Activated effector memory CD4-positive, alpha-beta T cell treated with anti-CD3 and anti-CD28 coated beads, Interleukin-2, amount 50 U/mL, for 16 hours (primary cell): ENCODE measurements at places on chromosomes 12 and 14.

DNA sequence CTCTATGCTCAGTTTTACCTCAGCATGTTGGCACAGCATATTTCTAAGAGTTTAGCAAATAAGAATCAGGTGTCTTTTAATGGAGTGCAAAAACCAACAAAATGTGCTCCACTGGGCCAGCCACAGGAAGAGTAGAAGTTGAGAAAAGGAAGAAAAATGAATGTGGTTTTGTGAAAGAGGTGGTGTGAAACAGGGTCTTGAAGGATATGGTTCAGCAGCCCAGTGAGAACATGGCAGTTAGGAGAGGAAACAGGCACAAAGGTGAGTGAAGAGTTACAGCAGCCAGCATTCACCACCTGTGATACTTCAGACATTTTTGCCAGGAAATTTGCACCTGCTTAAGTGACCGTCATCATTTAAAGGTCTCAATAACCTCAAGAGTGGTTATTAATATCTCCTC is 2.4 kb downstream of the STAB2 start:
- no peak for DNase-seq

- no peak for DNase-seq
Observed at GRCh38 chr12:4178424-4179170, 95.0 kb upstream of the CCND2 start.

DNA sequence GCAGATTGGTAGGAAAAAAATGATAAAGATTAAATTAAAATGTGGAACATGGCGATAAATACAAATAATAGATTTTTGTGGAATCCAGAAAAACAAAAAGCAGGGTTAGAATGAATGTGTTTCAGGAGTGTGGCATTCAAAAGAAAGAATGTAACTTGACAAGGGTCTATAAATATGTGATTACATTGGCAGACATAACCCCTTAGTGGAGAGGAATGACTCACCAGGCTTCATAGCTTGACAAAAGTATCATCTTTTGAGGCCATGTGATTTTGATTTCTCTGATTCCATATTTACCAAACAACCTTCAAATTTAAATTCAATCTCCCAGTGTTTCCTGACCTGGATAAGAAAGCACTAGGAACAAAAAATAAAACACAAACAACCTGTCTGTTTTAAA is 24.4 kb upstream of the MGST1 start:
- DNase-seq, result no peak

DNA sequence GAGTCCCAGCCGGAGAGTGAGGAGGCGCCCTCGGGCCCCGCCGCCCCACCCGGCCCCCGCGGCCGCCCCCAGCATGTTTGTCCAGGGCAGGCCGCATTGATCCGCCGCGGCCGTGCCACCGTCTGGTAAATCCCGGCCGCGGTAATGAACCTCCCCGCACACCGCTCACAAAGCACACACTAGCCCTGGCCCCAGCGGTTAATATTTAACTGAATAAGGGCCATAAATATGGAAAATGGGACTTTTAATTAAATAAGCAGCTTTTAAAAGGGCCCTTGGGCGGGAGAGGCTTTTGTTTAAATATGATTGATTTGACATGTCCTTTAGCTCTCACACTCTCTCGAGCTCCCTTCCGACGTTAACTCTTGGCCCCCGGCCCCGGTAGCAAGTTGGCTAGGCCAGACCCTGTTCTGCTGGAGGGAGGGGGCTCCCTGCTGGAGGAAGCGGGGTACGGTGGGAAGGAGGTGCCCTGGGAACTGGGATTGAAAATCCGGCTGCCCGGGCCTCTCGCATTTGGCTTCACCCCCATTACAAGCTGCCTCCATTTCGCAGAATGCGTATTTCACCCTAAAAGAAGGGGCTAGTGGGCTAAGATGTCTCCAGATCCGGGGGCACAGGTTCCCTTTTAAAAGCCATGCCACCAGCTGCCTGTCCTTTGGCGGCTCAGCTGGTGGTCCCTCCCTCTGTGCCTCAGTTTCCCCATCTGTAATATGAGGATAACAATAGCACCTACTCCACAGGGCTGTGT is 199.8 kb downstream of the RBM19 start:
- DNase-seq, result no peak

- DNase-seq, result peak; percentile 71
Observed at GRCh38 chr12:47797441-47797840, 22.3 kb downstream of the HDAC7 start.

- no peak for DNase-seq
Observed at GRCh38 chr12:105272814-105273416, 36.9 kb upstream of the APPL2 start.

DNA sequence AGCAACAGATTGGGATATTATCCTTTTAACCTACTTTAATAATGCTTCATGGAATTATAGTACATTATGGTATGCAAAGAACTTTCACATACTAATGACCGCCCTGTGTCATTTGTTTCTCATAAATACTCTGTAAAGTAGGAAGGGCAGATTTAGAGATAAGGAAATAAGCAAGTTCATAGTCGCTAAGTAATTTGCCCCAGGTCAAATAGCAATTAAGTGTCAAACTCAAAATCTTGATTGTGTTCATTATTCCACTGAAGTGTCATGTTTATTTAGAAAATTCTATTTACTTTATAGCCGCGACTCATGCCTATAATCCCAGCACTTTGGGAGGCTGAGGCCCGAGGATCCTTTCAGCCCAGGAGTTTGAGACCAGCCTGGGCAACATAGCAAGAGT is 98.7 kb upstream of the ATF1 start:
- DNase-seq, result no peak

GRCh38 chr12:67633708-67634107 is 14.8 kb upstream of the DYRK2 start:
- DNase-seq, result no peak

- DNase-seq, result no peak
Observed at GRCh38 chr12:27193106-27193505, 51.0 kb upstream of the STK38L start.

GRCh38 chr12:6606331-6607131 is 648 bp downstream of the CHD4 start:
- DNase-seq, result peak; percentile 86

DNA sequence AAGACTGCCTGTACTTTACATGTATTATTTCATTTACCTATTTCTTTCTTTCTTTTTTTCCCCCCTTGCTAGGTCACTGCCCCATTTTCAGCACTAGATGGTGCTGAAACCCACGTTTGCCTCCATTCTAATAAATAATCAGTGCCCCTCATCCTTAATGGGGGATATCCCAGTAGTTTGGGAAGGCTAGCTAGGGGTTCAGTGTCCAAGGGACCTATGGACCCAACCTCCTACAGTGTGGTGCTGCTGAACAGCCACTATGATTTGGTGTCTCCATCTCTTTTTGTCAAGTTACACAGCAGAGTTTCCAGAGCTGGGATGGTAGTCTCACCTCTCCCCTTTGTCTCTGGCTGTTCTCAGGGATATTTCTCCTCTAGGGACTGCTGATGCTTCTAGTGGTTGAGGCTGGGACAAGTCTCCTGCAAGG is 6.5 kb upstream of the HCFC2 start:
- DNase-seq, result no peak

GRCh38 chr14:101909371-101910096 is 54.8 kb upstream of the DYNC1H1 start:
- DNase-seq, result peak; percentile 49

DNA sequence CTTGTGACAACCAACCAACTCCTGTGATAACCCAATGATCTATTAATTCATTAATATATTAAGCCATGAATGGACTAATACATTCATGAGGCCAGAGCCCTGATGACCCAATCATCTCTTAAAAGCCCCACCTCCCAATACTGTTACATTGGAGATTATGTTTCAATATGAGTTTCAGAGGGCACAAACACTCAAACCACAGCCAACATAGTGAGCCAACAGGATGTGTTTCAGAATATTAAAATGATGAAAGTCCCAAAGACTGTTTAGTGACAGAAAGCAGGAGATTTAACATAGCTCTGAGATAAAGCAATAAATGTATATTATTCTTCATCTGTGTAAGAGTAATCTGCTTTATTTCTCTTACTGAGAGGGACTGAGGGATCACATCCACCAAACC is 71.7 kb downstream of the PTPRO start:
- DNase-seq, result no peak

DNA sequence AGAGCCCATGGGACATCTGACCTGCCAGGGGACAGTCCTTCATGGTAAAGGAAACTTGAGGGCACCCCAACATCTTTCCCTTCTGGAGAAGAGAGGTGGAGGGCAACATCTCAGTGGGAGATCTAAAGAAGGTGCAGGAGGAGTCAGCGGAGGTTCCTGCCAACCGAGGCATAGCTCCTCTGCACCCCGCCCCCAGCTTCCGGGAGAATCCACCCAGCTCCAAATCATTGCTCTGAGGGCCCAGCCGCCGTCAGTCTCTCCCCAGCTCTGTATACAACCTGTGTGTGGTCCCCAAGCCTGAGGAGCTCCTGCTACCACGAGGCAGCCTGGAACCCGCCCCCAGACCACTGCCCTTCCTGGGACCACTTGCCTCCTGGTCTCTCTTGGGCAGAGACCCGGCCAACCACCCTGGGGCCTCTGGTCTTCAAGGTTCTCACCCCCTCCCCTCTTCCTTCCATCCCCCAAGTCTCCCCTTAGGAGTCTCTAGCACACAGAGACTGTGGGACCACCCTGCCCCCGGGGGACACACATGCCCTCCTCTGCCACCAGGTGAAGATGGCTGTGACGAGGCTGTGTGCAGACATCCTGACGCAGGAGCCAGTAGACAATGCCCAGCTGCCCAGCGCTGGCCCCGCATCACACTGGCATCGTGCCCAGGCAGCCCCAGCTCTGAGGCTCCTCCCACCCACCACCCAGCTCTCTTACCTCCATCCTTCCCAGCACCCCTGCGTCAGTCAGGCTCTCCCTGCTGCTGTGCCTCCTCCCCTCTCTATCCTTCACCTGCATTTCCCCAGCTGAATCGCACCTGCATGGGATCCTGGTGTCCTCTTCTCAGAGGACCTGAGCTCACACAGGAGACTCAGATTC is 13.0 kb upstream of the NUDT14 start:
- DNase-seq, result peak; percentile 74

GRCh38 chr14:81474148-81474492 is 59.5 kb downstream of the SEL1L start:
- no peak for DNase-seq

GRCh38 chr14:38039496-38039895 is 168.2 kb upstream of the SSTR1 start:
- DNase-seq, result no peak

GRCh38 chr14:35374263-35374712 is 30.3 kb downstream of the NFKBIA start:
- no peak for DNase-seq

- DNase-seq, result no peak
Observed at GRCh38 chr14:84885061-84885460, 644.9 kb upstream of the FLRT2 start.

DNA sequence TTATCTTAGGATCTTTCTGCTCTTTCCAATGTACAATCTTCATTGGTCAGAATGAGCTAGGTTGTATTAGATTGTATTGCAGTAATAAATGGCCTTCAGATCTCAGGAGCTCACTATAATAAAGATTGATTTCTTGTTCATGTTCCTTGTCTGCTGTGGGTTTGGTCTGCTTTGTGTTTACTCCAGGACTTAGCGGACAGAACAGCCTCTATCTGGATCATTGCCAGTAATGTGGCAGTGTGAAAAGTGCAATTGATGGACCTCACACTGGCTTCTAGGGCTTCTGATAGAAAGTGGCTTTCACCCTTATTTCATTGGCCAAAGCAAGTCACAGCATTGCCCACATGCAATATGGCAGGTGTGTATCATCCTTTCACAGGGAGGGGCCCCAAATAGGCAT is 81.2 kb downstream of the BTG1 start:
- no peak for DNase-seq

GRCh38 chr12:43009846-43010240 is 420.3 kb upstream of the PRICKLE1 start:
- DNase-seq, result no peak
